Stimulated activated CD4-positive, alpha-beta T cell treated with anti-CD3 and anti-CD28 coated beads, Interleukin-12 subunit alpha, Interleukin-12 subunit beta, amount 100 ng/mL, for 48 hours (primary cell): ENCODE measurements at places on chromosomes 6 and 20.

- no peak for DNase-seq
Observed at GRCh38 chr6:159307246-159307790, 138.1 kb downstream of the FNDC1 start.

DNA sequence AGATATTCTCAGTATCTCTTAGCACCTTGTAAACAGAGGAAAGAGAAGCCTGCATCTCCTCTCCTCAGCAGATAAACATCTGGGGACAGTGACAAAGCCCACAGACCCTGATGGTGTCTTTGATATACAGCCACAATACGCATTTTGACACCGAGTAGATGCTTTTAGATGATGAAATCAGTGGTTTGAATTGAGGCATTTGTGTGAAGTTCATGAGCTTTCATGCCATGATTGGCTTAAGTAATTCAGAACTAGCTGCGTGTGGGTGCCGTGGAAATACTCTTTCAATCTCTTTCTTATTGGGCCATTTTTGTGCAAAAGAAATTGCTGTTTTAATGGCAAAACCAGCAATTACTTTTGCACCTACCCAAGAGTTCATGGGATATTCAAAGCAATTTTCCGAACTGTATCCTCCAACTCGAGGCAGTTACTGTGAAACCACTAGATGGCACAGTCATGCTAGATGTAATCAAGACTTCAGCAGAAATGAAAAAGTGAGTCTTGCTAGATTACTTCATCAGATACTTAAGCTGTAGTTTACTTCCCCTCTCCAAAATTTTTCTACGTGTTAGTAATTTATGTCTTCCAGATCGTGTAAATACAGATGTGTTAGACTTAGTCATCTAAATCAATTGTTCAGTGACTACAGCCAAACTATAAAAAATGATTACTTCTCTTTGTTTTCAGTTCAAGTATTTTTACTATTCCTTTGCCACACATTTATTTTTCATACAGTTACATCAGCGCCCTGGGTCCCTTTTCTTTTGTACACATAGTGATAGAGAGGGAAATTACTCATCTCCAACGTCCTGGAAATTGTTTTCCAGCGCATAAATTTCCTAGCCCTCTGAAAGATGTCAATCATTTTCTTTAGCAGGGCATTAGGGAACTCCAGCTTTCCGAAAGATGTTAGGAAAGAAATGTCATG, 49.4 kb downstream of the IYD start:
- no peak for DNase-seq

GRCh38 chr6:18264219-18264922, at the start of gene DEK:
TSS of gene DEK (minus strand) at chr6:18264530. CDS start at chr6:18263987, 543 bp downstream.
- peak; percentile 79 for DNase-seq

DNA sequence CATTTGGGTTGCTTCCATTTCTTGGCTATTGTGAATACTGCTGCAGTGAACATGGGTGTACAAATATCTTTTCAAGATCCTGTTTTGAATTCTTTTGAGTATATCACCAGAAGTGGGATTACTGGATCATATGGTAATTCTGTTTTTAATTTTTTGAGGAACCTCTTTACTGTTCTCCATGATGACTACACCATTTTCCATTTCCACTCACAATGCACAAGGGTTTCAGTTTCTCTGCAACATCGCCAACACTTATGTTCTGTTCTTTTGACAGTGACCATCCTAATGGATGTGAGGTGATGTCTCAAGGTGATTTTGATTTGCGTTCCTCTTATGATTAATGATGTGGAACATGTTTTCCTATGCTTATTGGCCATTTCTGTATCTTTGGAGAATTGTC, 214.4 kb upstream of the ZFP64 start:
- DNase-seq: no peak

DNA sequence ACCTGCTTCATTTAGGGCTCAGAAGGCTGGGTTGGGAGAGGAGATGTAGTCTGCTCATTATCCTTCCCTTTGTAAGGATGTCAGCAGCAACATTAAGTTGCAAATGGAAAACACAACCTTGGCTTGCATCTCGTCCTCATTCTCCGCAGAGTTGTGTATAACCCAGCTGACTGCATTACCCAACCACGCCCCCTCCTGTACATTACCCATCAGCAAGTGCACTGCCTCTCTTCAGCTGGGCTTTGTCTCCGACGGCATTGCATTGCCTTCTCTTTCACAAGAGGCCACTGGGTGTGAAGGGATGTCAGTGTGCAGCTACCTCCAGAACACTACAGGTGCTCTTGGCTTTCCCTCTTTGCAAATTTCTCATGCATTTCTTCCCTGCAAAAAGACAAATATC, 128.7 kb upstream of the TSHZ2 start:
- DNase-seq: no peak

DNA sequence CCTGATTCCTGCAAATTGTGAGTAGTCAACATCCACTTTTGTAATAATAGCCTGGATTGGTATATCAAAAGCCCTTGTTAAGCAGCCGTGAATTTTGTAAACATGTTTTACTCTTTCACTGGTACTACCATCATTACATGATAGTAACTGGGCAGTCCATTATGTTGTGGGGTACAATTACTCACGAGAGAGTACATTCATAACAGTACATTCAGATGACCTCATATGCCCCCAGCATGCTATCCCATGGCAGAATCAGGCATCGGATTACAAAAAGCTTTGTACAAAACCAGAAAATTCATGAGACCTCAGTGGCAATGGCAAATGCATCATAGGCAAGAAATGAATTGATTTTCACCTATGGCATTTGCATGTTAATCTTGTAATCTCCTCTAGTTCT, 166.2 kb downstream of the EPM2A start:
- DNase-seq: no peak

- peak; percentile 85 for DNase-seq
Observed at GRCh38 chr6:37171970-37172812, 2.2 kb downstream of the PIM1 start.

GRCh38 chr20:35796571-35796970, 24.8 kb downstream of the PHF20 start:
- DNase-seq: no peak

DNA sequence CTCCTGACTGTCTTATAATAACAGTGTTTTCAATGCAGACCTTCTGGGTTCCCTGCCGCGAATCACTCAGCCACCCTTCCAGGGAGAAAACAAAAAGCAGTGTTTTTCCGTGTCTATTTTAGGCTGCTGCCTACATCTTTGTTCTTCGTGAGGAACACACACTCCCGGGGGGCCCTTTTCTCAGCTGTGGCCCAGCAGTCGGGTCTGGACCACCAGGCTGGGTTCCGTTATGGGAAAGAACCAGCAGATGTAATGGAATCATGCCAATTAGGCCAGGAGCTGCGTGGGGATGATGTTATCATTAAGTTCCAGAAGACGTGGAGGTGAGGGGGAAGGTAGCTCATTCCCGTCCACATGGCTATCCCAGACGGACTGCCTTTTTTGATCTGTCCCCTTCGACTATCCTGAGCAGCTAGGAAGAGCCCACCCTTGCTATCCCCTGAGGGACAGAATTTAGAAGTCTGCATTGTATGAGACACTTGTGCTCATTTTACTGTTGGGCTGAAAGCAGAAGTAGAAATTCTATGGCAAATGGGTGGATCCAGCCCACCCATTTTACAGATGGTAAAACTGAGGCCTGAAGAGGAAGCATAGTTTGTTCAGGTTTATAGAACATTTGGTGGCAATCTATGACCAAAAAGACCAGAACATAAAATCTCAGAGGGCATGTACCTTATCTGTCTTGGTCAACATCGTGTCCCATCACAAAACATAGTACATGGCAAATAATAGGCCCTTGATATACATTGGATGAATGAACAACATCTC, 54.5 kb downstream of the KCNB1 start:
- no peak for DNase-seq

DNA sequence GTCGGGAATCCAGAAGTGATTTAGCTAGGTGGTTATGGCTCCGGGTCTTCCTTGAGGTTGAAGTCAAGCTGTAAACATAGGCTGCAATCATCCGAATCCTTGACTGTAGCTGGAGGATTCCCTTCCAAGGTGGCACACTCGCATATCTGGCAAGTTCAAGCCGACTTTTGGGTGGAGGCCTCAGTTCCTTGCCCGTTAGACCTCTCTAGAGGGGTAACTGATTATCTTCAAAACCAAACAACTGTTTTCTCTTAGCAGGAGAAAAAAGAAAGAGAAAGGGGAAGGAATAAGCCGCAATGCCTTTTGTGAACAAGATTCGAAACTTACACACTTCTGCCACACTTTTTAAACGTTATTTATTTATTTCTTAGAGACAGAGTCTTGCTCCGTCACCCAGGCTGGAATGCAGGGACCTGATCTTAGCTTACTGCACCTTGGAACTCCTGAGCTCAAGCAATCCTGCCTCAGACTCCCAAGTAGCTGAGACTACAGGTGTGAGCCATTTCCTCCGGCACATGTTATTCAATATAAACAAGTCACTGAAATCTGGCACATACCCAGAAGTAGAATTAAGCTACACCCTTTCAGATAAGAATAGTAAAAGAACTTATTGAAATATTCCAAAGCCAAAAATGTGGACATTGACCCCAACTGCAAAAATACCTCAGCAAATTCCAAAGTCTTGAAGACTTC, 76.3 kb downstream of the HFE start:
- no peak for DNase-seq

GRCh38 chr6:130697995-130698535, 129.1 kb upstream of the SMLR1 start:
- DNase-seq: peak; percentile 61

DNA sequence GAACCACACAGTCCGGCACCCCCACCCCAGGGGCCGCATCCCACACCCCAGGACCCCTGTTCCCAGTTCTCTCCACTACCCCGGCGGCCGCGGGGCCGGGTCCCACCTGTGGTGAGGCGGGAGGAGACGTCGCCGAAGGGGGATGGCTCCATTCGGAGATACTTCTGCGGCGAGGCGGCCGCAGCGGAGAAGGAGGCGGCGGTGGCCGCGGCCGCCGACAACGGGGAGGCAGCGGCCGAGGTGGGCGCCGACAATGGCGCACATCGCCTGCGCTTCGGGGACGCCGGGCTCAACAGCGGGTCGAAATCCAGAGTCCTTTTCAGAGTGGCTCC, 723 bp downstream of the AKIRIN2 start:
- no peak for DNase-seq

DNA sequence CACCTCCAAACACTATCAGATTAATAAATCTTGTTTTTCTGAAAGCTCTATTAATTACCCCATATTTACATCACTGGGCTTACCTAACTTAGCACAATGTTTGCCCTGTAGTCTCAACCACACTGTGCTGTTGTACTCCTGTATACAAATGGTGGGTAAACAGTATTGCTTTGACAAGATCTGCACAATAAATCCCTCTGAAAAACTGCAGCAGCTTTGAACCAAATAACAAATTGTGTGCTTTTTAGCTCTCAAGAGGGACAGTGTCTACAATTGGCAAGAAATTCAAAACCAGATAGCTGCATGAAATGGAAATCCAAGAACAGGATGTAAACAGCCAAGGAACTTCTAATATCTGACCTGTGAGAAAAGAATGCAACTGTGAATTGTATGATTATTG, 10.4 kb downstream of the KIF6 start:
- no peak for DNase-seq

DNA sequence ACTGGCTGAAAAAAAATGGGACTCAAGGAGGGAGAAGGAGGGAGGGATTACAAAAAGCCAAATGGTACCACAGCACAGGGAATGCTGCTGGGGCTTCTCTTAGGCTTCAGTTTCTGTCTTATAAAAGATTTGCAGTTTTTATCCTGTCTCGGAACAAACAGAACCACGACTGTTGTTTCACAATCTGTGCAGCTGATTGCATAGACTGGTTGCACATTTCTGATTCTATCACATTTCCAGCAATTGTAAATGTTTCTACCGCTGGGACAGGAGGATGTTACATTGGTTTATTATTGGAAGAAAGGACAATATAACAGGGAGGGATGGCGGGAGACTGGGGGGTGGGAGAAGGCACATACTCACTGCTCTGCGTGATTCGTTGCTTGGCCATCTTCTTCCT, 73.5 kb upstream of the ARID1B start:
- no peak for DNase-seq

DNA sequence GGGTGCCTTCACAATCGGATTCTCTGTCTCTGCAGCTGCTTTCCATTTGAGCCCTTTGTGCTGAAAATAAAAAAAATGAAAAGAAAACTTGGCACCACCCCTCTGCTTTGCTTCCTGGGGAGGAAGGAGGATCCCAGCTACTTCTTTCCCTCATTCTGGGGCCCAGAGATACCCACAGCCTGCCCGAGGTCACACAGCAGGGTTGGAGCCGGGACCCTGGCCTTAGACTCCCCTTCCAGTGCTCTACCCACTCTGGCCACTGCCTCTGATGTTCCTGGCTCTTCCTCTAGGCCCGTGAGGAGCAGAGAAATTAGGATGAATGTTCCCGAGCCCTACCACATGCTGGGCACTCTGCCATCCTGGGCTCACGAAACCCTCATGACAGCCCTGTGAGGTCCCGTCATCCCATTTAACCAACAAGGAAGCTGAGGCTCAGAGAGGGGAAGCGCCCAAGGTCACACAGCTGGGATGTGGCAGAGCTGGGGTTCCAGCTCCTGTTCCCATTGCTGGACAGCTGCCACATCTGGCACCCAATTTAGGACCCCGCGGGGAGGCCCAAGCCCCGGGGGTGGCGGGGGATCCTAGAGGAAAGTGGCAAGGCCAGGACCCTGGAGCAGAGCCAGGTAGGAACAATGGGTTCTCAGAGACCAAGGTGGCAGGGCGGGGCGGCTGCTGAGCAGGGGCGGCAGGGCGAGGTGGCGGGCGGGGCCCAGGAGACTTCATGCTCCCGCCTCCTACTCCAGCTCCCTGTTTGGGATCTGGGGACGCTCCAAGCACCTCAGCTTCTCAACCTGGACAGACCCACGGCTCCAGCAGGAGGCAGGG, 76.6 kb downstream of the CEBPB start:
- DNase-seq: no peak

DNA sequence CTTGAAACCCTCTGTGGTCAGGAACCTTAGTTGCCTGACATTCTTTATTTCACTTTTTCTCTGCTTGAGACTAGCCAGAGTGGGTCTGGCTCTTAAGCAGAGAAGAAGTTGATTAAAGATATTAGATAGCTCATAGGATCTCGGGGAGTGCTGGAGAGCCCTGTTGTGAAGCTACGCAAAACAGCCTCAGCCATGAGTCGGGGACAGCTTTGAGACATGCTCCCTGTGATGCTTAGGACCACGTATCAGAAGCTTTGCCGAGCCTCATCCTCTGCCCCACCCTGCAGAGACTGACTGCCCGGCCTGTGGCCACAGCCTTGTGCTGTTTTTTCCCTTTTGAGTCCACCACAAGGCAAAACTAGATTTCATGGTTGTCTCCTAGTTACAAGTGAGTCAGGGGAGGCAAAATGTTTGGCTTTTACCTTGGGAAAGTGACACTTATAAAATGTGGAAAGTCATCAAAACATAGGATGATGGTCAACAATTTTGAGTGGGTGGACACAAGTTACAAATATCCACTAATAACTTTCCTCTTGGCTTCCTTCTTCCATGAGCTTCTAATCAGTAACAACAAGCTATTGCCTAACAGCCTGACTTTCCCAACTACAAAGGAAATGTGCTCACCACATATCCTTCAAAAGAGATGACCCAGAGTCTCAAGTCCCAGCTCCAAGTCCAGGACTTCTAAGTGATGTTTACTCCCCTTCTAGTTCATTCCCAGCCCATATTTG, 108.4 kb downstream of the JAG1 start:
- no peak for DNase-seq

GRCh38 chr6:152700427-152700826, 2.7 kb downstream of the MYCT1 start:
- DNase-seq: no peak

GRCh38 chr6:167932468-167933276, 64.8 kb upstream of the KIF25 start:
- no peak for DNase-seq
